ENCODE measurements at places on chromosomes 2 and 18. TPM values are rescaled to one million over a fixed set of nuclear protein-coding genes. Genes with fewer than 3 reads are reported as not detected.

DNA sequence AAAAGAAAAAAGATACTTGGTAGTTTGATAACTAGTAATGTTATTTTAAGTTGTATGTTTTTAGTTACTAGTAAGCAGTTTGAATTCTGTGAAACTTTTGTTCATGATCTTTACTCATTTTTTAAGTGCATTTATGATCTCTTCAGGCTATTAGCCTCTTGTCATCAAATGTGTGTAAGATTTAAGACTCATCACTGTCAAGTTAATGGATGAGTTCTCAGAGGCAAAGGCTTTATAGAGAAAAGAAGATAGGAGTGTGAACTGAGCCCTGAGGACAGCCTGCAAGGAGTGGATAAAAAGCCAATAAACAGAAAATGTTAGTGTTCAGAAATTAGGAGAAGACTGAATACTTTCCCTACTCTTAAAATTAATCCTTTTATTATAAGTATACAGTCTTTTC, 13.5 kb downstream of the NDUFV2 start:
- DNase-seq, result no peak

- no peak for DNase-seq
Measured at GRCh38 chr2:2114707-2115245, 216.3 kb downstream of the MYT1L start.

- no peak for DNase-seq
Measured at GRCh38 chr2:215885536-215885935, 127.8 kb downstream of the MREG start.

- DNase-seq, result no peak
Measured at GRCh38 chr2:102172745-102173144, 14.1 kb upstream of the IL1RL2 start.

DNA sequence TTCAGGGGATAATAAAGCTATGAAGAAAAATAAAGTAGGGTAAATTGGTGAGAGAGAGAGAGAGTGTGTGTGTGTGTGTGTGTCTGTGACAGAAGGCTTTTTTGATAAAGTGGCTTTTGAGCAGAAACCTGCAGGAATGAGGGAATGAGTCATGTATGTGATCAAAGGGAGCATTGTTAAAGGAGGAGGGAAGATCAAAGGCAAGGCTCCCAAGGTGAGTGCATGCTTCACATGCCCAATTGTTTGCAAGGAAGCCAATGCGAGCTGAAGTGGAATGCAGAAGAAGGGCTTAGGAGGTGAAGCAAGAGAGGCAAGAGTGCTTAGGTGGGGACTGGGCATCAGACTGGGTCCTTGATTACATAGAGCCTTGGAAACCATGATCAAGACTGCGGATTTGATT, 96.8 kb downstream of the DNAH6 start:
- peak; percentile 28 for DNase-seq

DNA sequence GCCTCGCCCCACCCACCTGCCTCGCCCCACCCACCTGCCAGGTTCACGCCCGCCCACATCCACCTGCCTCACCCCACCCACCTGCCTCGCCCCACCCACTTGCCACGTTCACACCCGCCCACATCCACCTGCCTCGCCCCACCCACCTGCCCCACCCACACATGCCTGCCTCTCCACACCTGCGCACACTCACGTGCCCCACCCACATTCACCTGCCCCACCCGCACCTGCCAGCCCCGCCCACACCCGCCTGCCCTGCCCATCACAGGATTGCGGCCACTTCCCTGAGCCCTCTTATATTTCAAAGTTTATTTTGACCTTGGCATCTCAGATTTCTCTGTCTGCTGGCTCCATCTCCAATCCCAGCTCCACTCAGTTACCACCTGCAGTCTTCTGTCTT, 217.5 kb upstream of the SOX11 start:
- DNase-seq, result no peak

DNA sequence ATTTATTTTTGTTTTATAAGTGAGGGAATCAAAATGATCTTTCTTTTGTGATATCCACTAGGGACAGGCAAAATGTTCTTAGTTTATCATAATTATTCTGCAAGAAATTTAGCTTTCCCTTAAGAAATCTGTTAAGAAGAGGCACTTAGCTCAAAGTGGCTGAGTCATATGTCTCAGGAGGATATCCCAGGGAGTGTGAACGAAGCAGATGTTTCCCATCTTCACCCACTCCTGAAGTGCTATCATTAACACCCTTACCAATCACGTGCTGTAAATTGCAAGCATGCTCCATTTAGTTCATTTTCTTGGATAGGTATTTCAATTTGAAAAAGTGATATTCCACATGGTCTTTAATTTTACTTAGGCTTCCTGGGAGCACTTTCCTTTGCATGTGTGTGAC, 774.3 kb upstream of the TMEFF2 start:
- DNase-seq, result no peak

GRCh38 chr2:150630587-150631235, 143.2 kb upstream of the RND3 start:
- no peak for DNase-seq

DNA sequence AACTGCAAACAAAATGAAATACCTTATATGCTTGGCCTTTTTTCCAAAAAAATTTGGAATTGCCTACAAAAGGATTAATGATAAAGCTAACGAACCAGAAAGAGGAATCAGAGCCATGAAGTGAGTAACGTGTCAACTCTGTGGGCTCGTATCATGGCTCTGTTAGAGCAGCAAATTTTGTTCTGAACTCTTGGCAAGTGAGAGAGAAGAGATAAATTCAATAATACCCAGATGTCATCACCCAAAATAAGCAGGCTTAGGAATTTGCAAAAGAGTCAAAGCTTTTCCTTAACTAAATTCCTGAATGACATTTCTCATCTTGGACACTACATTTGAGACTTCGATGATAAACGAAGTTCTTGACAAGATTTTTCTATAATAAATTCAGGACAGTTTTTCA, 4.4 kb downstream of the TXNDC2 start:
- DNase-seq, result no peak

- peak; percentile 0 for DNase-seq
Measured at GRCh38 chr2:8151888-8152287, 530.0 kb upstream of the ID2 start.

Gene VSNL1
- total RNA-seq, result 0.23 TPM

Gene STPG4
- total RNA-seq, result 0.20 TPM

Gene PDE1A
- total RNA-seq, result 27.8 TPM

GRCh38 chr2:29477186-29477585, 362.0 kb downstream of the CLIP4 start:
- DNase-seq, result no peak

DNA sequence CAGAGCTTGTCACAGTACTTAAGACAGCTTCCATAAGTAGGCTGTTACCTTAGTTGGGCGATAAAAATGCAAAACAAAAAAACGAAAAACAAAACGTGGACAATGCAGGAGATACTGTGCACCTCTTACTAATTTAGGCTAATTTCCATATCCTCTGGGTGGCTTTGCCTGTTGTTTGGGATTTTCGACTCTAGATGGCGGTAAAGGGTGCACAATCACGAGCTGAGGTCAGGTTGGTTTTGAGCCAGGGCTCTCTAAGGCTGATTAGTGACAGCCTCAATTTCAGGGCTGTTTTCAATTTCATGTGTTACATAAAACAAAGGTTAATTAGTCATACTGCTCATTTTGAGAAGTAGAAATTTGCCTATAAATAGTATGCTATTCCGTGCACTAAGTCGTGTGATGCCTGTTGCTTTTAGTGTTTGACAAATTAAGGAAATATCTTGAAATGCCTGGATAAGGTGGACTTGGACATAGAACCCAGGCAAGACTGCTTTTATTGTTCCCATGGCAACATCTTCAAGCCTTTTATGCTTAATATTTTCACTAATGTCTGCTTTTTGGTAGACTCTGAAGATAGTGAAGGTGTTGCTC, 493.1 kb downstream of the SOCS6 start:
- peak; percentile 50 for DNase-seq

DNA sequence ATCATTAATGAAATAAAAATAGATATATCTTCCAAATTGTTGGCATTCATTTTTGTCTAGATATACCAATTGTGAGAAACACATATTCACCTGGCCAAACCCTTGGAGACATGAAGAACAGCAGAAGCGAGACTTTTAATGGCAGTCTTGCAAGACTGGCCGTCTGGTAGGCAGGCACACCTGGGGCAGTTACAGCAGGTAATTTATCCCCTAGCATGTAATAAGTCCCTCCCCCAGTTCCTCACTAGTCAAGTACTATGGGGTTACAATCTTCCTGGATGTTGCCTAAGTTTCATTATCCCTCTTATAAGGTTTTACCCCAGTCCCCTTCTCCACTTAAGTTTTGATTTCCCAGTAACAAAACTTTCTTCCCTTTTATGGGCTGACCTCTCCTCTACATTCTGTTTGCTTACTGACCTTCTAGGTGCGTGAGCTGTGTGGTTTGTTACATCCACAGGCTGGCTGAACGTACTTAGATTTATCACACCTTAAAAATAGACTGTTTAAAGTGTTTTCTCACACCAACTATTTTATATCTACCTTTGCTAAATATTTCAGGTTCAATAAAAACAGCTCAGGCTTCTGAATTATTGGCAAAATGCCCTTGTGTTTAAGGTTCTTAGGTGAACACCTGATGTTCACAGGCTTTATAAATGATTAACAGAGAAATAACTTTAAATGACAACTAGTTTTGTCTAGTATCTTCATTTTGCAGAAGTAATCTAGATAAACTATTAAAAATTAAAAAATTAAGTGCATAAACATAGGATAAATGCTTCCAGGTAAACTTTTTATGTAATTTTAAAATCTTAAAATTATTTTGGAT, 365.0 kb upstream of the TFPI start:
- no peak for DNase-seq

Gene GPC1
- 65.7 TPM for total RNA-seq

GRCh38 chr2:175049661-175050060, 44.5 kb upstream of the CHN1 start:
- no peak for DNase-seq

- no peak for DNase-seq
Measured at GRCh38 chr18:61860302-61860701, 32.5 kb downstream of the RNF152 start.

Gene STON1
- 30.7 TPM for total RNA-seq
